SHP77 treated with DMSO at 0.1 percent for 48 hours (cell line): ENCODE measurements at places on chromosomes 7 and 10.
A peak's percentile ranks its signal among the peaks of the same experiment; 100 is the strongest.

DNA sequence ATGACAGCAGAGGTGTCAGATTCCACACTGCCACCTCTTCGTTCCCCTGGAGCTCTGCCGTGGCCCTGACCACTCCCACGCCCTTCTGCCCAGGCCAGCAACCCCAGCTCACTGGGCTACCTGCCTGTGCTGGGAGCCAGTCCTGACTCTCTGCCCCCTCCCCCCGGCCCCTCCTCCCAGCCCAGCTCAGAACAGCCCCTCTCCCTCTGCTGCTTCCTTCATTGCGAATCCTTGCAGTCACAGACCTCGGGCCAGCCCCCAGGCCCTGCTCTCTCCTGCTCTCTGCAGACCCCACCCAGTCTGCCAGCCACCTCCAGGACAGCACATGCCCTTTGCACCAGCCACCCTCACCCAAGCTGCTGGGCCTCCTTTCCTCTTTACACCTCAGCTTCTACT is 60.4 kb downstream of the TCERG1L start:
- DNase-seq, result no peak

DNA sequence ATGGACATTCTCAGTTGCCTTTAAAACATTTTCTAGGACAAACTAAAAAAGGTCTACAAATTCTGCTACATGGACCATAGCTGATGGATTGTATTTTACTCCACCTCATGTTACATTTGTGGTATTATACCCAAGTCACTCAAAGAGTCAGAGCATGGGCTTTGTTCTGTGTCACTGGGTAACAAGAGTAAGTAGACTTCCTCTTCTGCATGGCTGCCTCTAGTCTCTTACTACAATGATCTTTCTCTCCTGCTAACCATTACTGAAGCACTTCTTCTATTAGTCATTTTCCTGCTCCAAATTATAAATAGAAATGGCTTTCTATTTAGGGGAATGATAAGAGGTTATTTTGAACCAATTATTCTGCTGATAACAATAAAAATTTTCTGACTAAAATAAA is 727.4 kb upstream of the NRP1 start:
- DNase-seq, result no peak

- DNase-seq, result no peak
Measured at GRCh38 chr10:110436554-110437350, 61.0 kb upstream of the DUSP5 start.

DNA sequence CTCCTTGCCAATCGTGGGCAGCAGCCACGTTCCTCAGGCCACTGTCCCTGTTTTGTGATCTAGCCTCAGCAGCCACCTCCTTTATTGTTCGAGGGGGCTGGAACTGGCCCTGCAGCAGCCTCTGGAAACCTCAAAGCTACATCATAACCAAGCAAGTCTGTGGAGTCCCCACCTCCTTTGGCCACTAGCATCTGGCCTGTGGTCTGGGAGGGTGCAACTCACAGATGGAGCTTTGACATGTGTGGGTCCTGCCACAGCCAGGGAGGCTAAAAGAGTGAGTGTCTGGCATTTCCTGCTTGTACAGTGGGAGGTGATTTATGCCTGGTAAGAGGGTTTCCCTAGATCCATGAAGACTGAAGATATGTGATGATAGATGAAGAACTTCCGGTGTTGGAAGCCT is 32.3 kb upstream of the NUB1 start:
- DNase-seq, result no peak

- no peak for DNase-seq
Measured at GRCh38 chr10:13054844-13055243, 45.1 kb upstream of the OPTN start.

DNA sequence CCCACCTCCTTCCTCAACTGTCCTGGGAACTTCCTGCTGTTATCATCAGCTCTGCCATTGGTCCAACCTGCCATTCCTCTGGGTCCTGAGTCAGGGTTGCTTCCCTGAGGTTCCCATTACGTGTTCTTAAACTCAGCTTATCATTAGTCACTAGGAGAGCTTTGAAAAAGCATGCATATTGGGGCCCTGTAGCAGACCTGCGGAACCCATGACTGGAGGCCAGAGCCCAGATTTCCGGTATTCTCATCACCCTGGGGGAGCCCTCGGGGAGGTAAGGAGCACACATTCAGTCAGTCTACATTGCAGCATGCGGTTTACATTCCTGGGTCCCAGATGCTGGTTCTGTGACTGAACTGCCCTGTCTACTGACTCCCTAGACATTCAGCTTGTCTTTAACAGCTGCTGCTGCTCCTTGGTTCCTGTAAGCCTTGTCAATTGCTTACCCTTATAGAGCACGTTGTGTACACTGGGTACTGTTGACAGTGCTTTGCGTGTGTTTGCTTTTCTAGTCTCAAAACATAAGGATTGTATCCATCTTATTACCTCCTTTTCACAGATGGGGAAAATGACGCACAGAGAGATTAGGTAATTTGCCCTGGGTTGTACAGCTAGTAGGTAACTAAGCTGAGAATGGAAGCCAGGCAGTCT is 12.8 kb downstream of the CDHR3 start:
- DNase-seq, result peak; percentile 50

GRCh38 chr7:1004018-1004852 is 21.3 kb downstream of the CYP2W1 start:
- no peak for DNase-seq

GRCh38 chr10:44974628-44975430 is 3.8 kb downstream of the DEPP1 start:
- DNase-seq, result no peak

- no peak for DNase-seq
Measured at GRCh38 chr7:3960942-3961341, 659.9 kb downstream of the SDK1 start.

DNA sequence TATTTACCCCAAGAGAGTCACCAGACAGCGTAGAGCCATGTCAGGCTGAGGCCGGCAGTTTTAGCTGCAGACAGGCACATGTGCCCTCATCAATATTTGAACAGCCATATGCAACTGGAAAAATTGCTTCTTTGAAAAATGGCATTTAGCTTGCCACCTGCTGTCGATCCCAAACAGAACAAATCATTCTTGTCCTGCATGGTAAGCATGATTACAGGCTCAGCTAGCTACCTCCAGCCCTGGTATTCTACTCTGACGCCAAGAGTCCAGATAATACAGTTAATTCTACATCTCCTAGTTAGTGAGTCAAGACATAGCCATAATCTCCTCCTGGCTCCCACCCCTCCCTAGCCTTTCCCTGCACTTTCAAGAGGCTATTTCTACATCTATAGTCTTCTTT is 7.7 kb downstream of the CREB3L2 start:
- peak; percentile 14 for DNase-seq

GRCh38 chr10:57579926-57580325 is 687.8 kb downstream of the IPMK start:
- no peak for DNase-seq

DNA sequence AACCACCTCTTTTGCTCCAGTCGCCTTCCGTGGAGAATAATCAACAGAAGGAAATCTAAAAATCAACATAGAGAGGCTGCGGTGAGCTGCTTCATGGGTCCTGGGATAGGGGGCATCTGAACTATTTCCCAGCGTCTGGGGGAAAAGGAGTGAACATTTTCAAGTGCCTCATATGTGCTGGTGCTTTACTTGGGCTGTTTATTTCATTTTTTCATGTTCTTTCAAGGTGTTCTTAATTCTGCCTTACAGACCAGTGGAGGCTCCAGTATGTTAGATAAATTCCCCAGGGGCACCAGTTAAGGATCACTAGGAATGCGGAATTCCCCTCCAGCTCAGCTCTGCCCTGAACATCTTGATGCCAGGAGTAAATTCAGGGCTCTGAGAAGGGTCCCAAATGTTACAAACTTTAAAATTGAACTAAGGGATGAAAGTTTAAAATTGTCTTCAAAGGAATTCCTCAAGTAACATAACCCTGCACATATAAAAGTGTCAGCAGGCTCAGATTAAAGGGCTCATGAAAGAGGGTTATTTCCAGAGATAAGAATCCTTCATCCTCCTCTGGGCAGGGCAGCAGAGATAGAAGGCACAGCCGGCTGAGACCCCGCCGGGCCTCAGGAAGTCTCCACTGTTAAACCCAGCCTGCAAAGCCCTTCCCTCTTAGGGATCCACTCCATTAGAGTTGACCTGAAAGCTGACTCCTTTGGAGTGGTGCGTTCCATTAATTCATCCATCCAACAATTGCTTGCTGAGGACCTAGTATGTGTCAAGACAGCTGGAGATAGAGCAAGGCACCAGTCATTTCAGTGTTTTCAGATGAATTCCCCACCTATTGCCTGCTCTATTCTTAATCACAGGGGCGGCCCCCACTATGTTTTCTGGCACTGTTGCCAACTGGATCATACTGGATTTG is 345.8 kb downstream of the KCNMA1 start:
- no peak for DNase-seq

DNA sequence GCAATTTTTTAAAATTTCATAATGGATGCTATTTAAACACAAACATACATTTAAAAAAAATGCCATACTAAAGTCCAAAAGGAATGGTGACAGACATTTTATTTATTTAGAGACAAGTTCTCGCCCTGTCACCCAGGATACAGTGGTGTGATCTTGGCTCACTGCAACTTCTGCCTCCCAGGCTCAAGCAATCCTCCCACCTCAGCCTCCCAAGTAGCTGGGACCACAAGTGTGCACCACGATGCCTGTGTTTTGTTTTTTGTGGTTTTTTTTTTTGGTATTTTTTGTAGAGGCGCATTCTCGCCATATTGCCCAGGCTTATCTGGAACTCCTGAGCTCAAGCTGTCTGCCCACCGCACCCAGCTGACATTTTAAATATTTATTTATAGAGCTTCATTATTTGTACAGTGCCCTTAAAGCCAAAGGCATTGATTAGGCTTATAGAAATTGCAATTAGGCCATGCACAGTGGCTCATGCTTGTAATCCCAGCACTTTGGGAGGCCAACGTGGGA is 703.5 kb downstream of the AUTS2 start:
- no peak for DNase-seq

DNA sequence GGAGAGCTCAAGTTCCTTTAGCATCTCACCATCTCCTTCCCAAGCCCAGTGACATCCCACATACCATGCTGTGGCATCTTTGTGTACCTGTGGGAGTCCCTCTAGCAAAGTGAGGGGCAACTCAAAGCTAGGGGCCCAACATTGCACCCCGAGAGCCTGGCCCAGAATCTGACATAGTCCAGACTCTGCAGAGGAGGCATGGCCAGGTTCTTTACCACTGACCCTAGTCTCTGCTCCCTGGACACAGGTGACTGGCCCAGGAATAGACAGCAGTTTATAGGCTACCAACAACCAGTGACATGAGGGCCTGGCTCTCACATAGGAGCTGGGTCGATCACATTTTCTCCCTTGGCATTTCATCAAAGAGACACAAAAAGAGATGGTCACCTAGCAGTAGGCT is 444.0 kb upstream of the ZMIZ1 start:
- DNase-seq, result no peak

DNA sequence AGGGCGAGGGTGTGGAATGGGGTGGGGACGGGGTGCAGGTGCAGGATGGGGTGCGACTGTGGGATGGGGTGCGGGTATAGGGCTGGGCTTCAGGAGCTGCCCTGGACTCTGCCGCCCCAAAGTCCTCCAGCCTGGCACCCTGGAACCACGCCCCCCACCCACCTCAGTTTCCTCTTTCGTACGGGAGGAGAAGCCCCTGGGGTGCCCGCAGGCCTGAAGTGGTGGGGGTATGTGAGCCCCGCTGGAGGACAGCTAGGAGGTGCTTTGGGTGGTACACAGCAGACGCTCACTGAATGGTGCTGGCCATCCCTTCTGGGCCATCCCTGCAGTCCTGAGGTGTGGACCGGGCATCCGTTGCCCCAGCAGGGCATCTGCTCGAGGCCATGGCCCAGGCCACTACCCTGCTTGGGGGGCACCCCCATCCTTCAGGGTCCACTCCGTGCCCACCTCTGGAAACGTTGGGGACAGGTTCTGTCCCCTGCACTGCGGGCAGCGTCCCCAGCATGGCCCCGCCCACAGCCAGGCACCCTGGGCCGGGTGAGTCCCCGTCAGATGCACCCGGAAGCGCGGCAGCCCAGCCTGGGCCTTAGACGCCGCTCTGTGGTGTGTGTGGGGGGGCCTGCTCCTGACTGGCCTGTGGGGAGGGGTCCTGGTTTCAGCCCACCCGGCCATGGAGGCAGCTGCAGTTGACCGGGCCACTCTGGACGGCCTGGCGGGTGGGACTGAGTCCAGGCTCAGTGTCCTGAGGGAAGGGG is 41.6 kb downstream of the UNCX start:
- DNase-seq, result no peak

- no peak for DNase-seq
Measured at GRCh38 chr7:87833130-87833529, 43.0 kb downstream of the SLC25A40 start.

DNA sequence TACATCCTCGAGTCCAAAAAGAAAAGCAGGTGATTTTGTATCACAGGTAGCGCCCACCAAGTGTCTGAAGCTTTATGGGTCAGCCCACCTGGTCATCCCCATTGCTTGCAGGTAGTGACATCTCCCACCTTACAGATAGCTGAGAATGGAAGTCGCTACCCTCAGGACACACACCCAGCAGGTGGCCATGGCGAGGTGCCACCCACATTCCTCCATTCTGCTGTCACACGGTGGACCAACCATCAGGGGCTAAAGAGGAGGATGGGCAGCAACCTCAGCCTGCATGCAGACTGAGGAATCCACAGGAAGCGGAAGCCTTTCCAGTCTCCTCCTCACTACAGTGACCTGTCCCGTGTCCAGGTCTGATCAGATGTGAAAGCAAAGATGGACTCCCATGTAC is 162.8 kb downstream of the PAXIP1 start:
- no peak for DNase-seq

- no peak for DNase-seq
Measured at GRCh38 chr7:14973712-14974428, 71.3 kb upstream of the DGKB start.

DNA sequence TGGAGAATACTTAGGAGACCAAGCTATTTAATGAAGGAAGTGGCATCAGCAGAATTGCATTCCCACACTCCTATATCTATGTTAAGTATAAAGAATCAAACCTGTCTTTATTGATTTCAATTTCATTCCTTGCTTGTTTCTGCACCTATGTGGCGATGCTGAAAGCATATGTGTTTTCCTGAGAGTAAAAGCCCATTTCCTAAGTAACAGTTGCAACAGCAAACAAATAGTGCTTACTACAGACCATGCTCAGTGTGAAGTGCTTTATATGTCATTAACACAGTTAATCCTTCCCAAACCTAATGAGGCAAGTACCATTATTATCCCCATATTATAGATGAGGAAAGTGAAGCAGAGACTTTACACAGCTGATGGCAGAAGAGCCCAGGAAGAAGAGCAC is 552.1 kb downstream of the PARD3 start:
- DNase-seq, result no peak

- DNase-seq, result no peak
Measured at GRCh38 chr7:84664626-84665025, 470.0 kb upstream of the SEMA3A start.

DNA sequence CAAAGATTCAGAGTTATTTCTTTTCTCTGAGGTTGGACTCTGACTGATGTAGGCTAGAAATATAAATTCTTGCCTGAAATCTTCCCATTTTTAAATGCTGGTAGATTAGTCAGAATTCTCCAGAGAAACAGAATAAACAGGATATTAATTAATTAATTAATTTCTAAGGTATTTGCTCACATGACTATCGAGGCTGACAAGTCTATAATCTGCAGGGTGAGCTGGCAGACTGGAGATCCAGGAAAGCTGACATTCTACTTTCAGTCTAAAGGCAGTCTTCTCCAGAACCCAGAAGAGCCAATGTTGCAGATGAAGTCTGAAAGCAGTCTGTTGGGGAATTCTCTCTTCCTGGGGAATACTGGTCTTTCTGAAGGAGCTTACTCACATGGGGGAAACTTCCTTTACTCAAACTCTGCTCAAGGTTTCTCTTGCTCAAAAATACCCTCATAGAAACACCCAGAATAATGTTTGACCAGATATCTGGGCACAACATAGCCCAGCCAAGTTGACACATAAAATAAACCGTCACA is 189.7 kb downstream of the KIF20B start:
- no peak for DNase-seq

- no peak for DNase-seq
Measured at GRCh38 chr10:26612151-26612915, 85.2 kb upstream of the PDSS1 start.
